Right renal pelvis (tissue), 4 donors: ENCODE measurements at places on chromosomes 7 and 10. TPM values are rescaled to one million over a fixed set of nuclear protein-coding genes. Genes with fewer than 3 reads are reported as not detected.

GRCh38 chr7:80725181-80725611 lies 86.8 kb downstream of the CD36 start:
- no peak for DNase-seq

DNA sequence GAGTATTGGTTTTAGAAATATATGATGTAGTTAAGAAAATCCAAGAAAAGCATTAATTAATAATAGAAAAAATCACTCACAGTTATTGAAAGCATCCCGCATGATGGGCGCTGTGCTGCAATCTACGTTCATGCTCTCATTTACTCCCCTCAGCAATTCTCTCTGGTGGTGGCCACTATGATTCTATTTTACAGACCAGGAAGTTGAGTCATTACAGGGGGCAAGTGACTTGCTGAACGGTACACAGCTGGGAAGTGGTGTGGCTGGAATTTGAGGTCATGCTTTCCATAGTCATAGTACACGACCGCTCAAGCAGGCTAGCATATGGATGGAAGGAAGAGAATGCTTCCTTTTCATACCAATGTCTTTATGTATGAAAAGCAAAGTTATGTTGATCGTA lies 117.4 kb downstream of the TES start:
- no peak for DNase-seq

DNA sequence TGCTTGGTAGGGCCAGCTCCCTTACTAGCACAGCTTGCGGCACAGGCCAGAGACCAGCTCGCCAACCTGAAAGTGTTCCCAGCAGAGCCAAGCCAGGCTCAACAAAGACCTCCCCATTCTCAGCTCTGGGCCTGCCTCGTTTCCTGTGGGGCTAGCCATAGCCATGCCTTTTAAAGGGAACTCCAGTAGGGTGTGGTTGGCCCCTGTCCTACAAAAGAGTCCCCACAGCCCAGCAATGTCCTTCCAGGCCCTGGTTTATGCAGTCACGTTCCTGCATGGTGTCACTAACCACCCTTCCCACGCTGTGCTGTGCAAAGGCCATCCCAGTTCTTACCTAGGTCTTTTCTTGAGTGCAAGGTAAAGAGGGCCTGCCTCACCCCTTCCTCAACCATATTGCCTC lies 87.8 kb upstream of the LRRC4 start:
- no peak for DNase-seq

DNA sequence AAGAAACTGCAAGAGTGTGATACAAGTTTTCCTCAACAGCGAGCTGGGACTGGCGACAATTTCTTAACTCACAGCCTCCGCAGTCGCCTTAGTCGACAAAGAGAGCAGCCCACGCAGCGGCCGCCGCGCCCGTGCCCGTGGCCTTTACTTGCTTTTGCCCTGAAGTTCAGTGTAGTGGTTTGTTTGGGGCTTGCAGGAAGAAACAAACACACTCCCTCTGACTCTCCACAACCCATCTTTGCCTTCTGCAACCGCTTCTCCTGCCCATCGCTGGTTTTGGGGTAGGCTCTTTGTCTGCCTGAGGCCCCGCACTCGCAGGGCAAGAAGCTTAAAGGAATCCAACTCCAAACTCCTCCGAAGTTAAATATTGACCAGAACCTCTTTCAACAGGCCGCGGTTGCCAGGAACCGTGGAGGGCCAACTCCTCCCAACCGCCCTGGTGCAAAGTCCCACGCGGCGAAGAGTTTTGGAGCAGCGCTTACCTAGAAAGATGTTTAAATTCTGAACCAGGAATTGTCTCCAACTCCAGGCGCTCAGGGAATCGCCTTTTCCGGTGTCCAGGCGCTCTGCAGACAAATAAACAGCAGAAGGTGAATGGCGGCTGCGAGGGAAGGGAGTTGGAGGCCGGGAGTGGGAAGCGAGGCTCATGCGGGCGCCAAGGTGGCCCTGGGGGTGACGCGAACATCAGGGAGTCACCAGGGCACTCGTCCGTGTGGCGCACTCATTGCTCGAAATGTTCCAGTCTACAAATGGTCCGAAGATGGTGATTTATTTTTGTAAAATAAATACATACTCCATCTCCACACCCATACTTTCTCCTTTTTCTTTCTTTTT lies 8.3 kb downstream of the HOXA4 start:
- no peak for DNase-seq

- no peak for DNase-seq
These were observed 192.9 kb downstream of the TSPAN12 start for GRCh38 chr7:120665068-120665467.

DNA sequence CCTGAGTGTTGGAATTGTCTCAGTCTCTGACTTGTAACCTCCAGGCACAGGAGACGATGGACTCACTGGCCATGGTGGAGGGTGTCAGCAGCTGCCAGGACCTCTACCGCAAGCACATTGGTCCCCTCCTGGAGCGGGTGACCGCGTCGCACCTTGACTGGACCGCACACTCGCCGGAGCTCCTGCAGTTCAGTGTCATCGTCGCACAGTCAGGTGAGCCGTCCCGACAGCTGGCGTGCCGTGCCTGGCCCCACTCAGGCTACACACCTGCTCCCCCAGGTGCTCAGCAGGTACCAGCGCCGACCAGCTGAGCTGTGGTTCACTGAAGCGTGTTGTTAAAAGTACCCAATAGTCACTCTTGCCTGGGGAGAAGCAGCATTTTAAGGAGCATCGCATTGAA lies 36.7 kb upstream of the PRKAR1B start:
- DNase-seq = no peak

DNA sequence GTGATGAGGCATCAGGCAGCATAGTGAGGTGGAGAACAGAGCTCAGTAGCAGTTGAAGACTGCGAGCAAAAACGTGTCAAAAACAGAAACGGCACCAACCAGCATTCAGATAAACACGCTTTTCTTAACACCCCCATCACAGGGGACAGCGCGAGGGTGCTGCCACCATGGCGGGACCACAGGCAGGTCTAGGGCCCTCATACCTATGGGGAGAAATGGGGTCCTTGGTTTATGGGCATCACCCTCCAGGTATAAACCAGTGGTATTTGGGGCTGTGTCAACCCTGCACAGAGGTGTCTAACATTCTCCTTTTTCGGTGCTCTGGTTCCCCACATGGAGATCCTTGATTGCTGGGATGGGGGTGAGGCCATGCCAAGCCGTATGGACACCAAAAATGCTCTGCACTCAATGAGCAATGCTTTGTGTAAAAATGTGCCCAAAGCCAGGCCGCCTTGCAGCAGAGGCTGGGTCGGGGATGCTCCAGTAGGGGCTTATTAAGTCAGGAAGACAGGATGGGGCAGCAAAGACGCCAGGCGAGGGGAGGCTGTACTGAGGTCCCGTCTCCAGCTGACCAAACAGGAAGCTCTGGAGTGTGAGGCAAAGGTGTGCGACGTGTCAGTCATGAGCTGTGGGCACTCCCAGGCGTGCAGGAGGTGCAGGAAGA lies 191.5 kb downstream of the WDR37 start:
- DNase-seq = no peak

DNA sequence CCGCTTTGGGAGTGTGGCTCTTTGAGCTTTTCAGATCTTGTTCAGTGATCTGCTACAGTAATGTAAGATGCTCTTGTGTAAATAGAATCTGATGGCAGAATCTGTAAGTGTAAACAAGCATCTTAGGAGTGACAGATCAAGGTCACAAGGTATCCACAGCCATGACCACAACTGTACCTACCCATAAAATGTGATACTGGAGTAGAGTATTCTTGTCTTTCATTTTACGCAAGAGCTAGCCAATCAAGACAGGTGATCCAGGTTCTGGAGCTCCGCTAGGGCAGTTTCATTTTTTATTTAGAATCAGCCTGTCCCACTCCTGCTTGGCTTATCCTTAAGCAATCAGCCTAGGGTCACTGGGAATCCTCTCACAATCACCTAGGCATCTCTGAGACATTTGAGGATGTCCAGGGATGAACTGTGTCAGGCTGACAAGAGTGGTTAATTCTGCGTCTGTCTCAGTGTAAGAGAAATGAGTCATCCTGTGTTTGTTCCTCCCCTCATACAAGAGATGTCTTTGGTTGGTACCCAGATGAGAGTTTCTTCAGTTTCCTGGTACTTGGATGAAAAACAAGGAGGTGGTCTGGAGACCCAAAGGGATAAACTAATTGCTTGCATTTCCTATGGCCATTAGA lies 13.6 kb downstream of the ZNF138 start:
- DNase-seq = no peak

GRCh38 chr10:132637477-132638129 lies 100.0 kb downstream of the INPP5A start:
- peak; percentile 76 for DNase-seq

GRCh38 chr7:1866601-1867000 lies 196.5 kb downstream of the ELFN1 start:
- DNase-seq = no peak

- DNase-seq = no peak
These were observed 21.3 kb upstream of the EVX1 start for GRCh38 chr7:27221201-27221797.

DNA sequence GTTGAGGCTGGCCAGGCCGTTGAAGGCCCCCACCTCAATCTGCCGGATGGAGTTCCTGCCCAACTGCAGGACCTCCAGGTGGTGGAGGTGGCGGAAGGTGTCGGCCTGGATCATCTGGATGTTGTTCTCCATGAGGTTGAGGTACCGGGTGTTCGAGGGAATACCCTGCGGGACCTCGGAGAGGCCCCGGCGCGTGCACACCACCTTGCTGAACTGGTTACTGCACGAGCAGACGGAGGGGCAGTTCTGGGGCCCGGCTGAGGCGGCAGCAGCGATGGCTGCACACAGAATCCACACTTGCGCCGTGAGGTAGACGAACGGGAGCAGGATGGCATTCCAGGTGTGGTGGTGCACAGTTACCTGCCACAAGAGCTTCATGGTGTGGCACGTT lies 979 bp downstream of the LRRC4 start:
- DNase-seq = no peak

GRCh38 chr7:33237036-33237435 lies 107.7 kb downstream of the BBS9 start:
- DNase-seq = no peak

- no peak for DNase-seq
These were observed 238.1 kb upstream of the CSTF2T start for GRCh38 chr10:51937308-51938140.

DNA sequence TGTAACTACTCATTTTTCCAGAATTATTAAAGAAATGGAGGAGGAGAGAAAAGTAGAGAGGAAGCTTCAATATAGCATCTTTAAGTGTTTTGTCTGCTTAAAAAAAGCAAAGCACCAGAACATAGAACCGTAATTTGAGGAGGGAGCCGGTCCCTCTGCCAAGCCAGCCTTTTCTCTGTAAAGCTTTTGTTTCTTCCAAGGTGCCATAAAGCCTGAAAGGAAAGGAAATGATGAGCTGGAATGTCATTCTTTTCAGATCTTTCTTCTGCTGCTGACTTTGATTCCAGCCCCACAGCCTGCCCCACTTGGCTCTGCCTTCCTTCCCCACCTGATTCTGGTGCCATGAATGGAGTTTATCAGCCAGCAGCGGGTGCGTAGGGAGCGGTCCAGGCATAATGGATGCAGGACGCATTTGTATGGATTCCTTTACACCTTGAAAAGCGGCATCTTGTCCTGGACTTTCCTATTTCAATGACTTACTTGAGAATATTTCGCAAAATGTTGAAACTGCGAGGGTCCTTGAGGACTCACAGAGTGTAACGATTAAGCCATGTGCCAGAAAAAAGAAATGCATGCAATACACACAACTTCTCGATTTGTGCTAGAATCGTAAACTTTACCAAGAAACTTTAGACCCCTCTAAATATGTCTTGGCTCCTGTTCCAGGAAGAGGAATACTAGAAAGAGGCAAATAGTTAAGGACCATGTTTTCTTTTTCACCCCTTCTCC lies 569.5 kb upstream of the MGMT start:
- DNase-seq = no peak

DNA sequence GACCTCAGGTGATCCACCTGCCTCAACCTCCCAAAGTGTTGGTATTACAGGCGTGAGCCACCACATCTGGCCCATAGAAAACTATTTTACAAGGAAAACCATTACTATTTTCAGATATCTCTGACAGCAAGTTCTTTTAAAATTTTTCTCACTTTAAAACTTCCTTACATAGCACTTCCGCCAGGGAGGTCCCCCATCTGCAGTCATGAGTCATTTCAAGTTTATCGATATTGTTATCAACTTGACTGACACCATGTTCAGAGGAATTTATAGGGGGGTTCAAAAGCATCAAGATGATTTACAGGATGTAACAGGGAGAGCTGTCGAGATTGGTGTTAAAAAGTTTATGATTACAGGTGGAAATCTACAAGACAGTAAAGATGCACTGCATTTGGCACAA lies 88.8 kb downstream of the NRBF2 start:
- DNase-seq = no peak

DNA sequence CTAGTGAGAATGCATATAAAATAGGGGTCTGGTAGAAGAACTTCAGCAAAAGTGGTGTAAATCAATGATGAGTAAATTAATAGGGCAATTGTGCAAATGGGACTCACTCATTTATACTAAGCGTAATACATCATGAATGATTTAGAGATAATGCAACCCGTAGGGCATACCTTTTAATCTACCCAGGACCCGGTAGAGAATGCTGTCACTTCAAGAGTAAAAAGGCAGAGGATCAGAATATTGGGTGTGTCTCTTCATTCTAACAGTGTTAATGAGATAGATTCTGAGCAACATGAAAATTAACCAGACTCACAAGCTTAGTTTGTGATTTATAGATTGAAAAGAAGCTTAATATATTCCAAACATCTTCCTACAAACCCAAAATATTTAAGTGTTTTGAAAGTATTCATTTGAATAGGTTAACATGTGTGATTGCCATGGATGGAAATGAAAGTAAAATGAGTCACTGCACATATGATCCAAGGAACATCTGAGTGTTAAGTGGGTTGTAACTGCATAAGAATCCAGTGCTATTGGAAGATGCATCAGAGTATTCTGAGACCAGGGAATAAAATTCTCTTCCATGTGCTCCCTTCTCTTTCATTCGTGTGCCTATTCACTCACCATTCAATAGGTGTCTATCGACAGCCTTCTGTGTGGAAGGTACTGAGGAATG lies 690.6 kb downstream of the AUTS2 start:
- no peak for DNase-seq

- no peak for DNase-seq
These were observed 162.1 kb upstream of the FOXK1 start for GRCh38 chr7:4519819-4520520.

- no peak for DNase-seq
These were observed 209.3 kb upstream of the IMMP2L start for GRCh38 chr7:111771638-111772037.

GRCh38 chr7:152637161-152637560 lies 38.8 kb downstream of the XRCC2 start:
- no peak for DNase-seq

- DNase-seq = no peak
These were observed 57.6 kb downstream of the MALSU1 start for GRCh38 chr7:23356726-23357125.

GRCh38 chr10:63646491-63646890 lies 125.3 kb downstream of the REEP3 start:
- no peak for DNase-seq

GRCh38 chr7:74598558-74598957 lies 59.0 kb upstream of the GTF2I start:
- no peak for DNase-seq

- DNase-seq = no peak
These were observed 6.2 kb downstream of the RARRES2 start for GRCh38 chr7:150335108-150335773.

Gene POU6F2
- polyA plus RNA-seq = 0.42 TPM

Gene MYH16
- 0.04 TPM for polyA plus RNA-seq

Gene NPY4R2
- not detected for polyA plus RNA-seq

Gene RNF133
- polyA plus RNA-seq = not detected
